Activated CD8-positive, alpha-beta memory T cell treated with anti-CD3 and anti-CD28 coated beads for 1 hour (primary cell): ENCODE measurements at places on chromosomes 1 and 21.

DNA sequence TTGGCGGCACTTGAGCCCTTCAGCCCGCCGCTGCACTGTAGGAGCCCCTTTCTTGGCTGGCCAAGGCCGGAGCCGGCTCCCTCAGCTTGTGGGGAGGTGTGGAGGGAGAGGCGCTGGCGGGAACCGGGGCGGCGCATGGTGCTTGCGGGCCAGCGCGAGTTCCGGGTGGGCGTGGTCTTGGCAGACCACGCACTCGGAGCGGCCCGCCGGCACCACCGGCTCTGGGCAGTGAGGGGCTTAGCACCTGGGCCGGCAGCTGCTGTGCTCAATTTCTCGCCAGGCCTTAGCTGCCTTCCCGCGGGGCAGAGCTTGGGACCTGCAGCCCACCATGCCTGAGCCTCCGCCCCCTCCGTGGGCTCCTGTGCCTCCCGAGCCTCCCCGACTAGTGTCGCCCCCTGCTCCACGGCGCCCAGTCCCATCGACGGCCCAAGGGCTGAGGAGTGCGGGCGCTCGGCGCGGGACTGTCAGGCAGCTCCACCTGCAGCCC, 673.7 kb upstream of the BRINP3 start:
- DNase-seq = no peak

- DNase-seq = no peak
Observed at GRCh38 chr21:38765056-38765455, 40.7 kb upstream of the ETS2 start.

GRCh38 chr1:205091043-205091740, 6.9 kb upstream of the TMEM81 start:
- no peak for DNase-seq

DNA sequence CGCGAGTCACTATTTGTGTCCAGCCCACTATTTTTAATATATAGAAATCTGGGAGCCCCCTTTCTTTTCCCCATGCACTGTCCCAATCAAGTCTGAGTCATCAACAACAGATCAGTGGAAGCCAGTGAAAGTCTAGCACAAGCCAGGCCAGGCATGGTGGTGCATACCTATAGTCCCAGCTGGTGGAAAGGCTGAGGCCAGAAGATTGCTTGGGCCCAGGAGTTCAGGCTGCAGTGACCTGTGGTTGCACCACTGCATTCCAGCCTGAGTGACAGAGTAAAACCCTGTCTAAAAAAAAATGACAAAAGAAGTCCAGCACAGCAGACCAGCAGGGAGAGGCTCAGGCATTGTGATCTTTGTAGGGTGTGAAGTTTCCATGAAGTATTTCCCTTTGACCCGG, 9.0 kb upstream of the RPL5 start:
- no peak for DNase-seq

DNA sequence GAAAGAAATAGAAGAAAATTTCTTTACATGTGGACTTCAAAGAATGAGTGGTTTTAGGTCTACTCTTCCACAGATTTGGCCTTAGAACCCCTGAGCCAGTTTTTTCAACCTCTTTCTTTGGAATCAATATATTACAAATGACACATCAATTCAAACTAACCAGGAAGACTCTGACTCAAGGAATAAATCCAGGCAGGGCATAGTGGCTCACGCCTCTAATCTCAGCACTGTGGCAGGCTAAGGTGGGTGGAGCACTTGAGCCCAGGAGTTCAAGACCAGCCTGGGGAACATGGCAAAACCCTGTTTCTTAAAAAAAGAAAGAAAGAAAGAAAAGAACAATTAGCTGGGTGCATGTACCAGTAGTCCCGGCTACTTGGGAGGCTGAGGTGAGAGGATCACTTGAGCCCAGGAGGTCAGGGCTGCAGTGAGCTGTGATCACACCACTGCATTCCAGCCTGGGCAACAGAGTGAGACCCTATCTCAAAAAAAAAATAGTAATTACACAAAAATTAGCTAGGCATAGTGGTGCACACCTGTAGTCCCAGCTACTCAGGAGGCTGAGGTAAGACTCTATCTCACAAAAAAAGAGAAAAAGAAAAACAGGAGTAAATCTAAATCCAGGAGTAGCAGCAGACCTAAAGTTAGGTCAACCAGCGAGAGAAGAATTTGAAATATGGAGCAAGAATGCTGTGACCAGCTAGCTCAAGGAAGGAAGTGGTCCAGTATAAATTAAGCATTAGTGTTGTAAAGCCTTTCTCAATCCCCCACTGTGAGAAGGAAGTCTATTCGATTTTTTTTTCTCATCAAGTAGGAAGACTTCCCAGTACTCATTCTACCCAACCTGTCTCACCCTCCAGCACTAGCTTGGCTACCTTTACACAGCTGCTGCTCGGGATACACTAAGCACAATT, 1.9 kb downstream of the SORT1 start:
- no peak for DNase-seq
